ENCODE measurements at places on chromosomes 3 and 15.

DNA sequence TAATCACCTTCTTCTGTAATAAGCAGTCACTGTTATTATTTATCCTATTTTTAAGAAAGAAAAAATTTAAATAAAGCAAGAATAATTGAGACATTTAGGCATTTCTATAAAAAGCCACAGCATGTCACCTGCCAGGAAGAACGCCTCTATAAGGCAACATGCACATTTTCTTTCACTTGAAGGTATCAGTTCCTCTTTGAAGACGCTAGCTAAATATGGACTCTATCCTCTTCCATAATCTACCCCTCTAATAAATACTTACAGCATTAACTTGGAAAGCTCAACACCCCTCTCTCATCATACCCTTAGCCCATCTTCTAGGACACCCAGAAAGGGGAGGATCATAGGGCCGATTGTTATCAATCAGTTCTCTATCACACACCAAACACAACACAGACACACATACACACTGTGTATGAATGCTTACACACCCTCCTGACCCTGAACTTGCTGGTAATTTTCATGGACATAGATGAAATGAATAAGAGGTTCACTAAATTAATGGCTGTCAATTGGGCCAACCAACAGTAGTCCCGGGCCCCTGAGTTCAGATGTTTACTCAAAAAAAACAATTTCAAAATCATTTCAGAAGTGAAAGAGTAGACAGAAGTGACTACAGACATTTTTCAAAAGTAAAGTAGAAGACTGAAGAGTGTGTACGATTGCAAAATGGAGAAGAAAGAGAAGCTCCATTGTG lies 102.5 kb downstream of the ZMAT3 start:
- DNase-seq = no peak

- DNase-seq = no peak
These were observed 55.6 kb downstream of the CYP11A1 start for GRCh38 chr15:74311734-74312444.

GRCh38 chr15:57218826-57219576 lies 157.3 kb upstream of the CGNL1 start:
- DNase-seq = no peak

GRCh38 chr15:51750792-51751696 lies at the start of gene TMOD2:
Gene TMOD2 (plus strand): TSS chr15:51751597. CDS start chr15:51766442, 14,845 bp downstream.
- DNase-seq = peak; percentile 65

- no peak for DNase-seq
These were observed 46.0 kb downstream of the PPCDC start for GRCh38 chr15:75069301-75069925.

All from stimulated activated CD4-positive, alpha-beta T cell treated with anti-CD3 and anti-CD28 coated beads, Interleukin-4, amount 100 ng/mL, for 1 hour (primary cell).